ENCODE measurements at places on chromosomes 5 and 9.

DNA sequence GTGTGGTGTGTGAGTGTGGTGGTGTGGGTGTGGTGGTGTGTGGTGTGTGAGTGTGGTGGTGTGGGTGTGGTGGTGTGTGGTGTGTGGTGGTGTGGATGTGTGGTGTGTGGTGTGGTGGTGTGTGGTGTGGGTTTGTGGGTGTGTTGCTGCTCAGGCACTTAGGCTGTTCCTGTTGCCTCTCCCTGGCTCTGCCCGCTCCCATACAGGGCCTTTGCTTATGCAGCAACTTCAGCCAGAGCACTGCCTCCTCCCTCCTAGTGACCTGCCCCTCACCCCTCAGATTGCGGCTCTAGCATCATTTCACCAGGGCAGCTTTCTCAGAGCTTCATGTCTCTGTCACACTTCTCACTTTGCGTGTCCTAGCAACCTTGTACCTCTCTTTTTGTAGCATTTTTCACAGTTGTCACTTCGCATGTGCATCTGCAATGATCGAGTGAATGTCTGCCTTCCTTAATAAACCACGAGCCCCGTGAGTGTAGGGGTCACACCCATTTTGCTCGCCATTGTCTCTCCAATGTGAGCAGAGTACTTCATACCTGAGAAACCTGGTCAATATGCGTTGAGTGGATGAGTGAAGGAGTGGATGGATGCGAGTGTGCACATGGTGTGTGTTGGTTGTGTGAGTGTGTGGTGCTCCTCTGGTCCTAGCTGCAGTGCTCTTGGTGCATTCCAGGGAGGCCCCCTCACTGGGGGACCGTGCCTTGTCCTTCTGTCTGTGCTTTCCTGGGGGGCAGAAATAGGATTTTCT, 167.9 kb upstream of the PANK3 start:
- DNase-seq, result no peak

DNA sequence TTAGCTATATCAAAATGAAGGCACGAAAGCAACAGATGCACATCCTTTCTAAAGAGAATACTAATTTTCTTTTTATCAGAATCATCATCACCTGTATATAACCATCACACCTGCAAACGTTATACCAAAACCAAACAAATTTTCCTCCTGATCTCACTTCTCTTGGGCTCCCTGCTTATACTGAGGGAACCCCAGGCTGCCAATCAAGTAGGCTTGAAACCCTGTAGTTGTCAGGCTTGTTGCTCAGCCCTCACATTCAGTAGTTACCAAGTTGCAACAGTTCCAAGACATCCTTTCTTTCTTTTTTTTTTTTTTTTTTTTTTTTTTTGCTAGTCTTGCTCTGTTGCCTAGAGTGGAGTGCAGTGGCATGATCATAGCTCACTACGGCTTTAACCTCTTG, 12.7 kb downstream of the STRBP start:
- DNase-seq, result no peak

DNA sequence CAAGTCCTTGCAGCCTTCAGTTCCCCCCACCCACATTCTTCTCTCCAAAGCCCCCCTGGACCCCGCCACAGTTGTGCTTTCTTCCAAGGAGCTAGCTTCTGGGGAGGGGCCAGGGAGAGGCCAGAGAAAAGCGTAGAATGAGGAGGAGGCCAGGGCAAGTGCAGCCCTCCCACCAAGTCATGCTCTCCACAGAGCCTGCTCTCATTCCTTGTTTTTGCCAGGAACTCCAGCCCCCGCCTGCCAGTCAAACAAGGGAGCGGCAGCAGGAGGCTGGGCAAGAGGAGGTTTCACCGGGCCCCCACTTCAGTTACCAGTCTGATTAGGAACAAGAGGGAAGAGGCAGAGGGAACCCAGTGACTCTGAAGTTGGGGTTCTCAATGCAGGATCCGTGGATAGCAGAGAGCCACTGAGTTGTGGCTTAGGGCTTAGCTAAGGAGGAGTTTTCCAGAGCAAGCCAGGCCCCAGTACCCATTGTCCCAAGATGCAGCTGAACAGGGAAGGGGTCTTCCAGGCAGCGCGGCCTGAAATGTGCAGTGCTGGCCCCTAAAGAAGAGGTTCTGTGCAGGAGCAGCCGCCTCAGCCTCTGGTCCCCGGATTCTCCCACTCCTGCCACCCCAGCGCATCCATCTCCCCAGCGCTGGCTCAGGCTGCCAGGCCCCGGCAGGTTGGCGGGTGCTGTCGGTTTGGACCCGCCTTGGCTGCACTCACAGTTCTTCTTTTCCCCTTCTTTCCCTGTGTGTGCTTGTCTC, 120.6 kb downstream of the DAB2IP start:
- no peak for DNase-seq

GRCh38 chr5:179564526-179564925, 14.2 kb downstream of the RUFY1 start:
- DNase-seq, result no peak

- DNase-seq, result no peak
Measured at GRCh38 chr5:176948458-176948857, 49.3 kb upstream of the HK3 start.

DNA sequence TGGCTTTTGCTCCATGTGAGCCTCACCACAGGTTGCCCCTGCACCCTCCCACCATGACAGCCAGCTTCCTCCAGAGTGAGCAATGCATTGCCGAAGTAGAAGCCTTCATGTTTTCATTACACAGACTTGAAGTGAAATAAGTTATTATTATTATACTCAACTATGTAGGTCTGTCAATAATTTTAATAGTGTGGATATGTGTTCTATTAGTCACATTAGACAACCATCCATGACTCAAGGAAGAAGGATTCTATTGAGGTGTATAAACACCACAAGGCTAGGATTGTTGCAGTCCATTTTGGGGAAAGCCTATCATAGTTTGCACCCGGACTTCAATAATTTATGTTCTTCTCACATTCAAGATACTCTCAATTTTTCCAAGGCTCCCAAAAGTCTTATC, 369.5 kb downstream of the TAF11L14 start:
- DNase-seq, result no peak

GRCh38 chr5:38367410-38367809, 109.1 kb downstream of the EGFLAM start:
- DNase-seq, result no peak

DNA sequence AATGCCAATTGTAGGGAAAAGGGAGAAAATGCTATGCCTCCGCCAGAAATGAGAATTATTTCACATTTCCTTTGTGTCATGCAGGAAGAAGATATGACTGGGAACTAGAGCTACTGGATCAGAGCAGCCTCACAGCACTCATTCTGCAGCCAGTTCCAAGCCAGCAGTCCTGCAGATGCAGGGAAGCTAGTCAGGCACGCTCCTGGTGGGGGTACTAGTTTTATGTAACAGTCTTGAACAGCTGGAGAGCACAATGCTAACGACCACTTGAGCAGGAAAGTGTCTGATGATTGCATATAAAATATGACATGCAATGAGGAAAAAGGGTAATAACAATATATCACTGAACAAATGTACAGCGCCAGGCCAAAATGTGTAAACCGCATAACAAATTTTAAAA, 21.7 kb downstream of the CDH10 start:
- no peak for DNase-seq

DNA sequence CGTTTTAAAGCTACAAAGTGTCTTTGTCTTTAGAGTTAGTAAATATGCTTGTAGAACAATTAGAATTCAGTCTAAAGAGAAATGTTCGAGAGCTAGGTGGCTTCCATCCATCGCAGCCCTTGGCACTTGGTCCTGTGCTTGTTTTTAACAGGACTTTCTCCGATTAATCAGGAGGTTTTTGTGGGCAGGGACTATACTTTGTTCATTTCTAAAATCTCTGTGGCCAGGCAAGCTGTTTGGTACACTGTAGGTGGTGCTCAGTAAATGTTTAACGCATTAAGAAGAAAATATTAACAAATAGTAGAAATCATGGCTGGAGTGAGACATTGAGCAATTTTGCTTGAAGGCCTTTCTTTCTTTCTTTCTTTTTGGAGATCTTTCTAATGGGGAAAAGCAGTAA, 20.8 kb downstream of the AGXT2 start:
- no peak for DNase-seq
